NCI-H524 (cell line): ENCODE measurements at places on chromosomes 6 and 20.

- DNase-seq = no peak
These were observed 37.2 kb upstream of the DOK5 start for GRCh38 chr20:54438166-54438565.

GRCh38 chr6:108746366-108746765, 101.9 kb upstream of the ARMC2 start:
- no peak for DNase-seq

- no peak for DNase-seq
These were observed 207.5 kb downstream of the HIVEP2 start for GRCh38 chr6:142737368-142738034.

- no peak for DNase-seq
These were observed 23.1 kb downstream of the HM13 start for GRCh38 chr20:31537116-31537871.

DNA sequence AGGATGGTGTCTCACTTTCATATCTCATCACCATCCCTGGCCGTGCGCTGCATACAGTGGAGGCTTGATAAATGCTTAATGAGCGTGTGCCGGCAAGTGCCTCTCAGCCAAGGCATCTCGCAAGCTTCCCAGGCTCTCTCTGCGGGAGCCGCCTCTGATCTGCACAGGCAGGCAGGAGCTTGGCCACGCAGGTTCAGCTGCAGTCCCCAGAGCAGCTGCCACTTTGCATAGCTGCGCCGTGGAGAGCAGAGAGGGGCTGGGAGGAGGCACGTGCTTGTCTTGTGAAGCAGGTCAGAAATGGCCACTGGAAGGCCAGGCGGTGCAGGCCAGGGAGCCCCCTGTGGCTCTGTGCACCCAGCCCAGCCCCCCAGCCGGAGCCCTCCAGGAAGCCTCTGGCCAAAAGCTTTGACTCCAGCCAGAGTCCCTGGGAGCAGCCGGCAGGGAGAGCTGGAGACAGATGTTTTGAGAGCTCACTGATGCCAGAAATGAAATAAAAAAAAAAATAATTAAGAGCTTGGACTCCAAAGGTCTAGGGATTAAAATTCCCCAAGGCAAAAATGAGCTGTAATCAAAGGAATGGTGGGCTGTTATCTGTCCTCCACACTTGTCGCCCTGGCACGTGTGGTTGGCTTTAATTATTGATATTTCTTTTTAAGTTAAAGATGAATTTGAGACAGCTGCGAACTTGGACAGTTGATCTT, 377.0 kb downstream of the CDH4 start:
- peak; percentile 16 for DNase-seq

DNA sequence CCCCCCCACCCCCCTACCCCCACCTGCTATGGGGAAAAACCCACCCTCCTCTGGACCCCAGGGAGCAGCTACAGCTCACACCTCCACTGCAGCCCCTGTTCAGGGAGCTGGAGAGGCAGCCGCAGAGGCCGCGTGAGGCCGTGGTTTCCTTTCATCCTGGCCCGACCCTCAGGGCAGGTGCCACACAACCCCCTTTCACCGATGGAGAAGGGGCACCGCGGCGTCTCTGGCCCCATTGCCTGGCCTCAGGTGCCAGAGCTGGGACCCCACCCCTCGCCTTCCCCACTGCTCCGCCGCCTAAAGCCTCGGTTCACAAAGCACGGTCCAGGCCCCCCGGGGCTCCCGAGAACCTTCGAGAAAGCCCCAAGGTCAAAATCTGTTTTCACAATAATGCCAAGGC, 11.8 kb upstream of the KCNQ2 start:
- no peak for DNase-seq

- peak; percentile 49 for DNase-seq
These were observed 9.3 kb upstream of the TRAF3IP2 start for GRCh38 chr6:111614833-111615582.

- DNase-seq = no peak
These were observed 671.4 kb downstream of the RFPL4B start for GRCh38 chr6:113018351-113019151.

GRCh38 chr6:148974351-148974750, 227.5 kb downstream of the UST start:
- DNase-seq = no peak

GRCh38 chr20:44495257-44495656, 19.6 kb downstream of the TTPAL start:
- DNase-seq = no peak

GRCh38 chr20:56848561-56848960, 219.5 kb downstream of the TFAP2C start:
- no peak for DNase-seq

- no peak for DNase-seq
These were observed 28.8 kb upstream of the CCND3 start for GRCh38 chr6:41970436-41970846.

DNA sequence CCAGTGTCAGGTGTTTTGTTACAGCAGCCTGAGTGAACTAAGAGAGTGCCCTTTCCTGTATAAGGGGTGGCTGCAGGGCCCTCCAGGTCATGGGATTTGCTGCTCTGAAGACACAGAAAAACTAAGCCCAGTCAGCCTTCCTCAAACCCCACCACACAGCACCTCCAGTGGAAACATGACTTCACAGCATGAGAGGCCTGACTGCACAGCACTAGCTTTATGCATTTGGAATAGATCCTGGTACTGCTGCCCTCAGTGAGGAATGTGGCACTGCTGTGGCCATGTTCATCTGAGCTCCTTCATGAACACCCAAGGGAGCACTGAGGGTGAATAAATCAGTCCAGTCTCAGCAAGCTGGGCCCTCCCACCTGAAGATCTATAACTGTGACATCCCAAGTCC, 296.1 kb upstream of the FOXQ1 start:
- peak; percentile 13 for DNase-seq

- DNase-seq = no peak
These were observed 323.3 kb downstream of the GRIK2 start for GRCh38 chr6:101716810-101717209.

DNA sequence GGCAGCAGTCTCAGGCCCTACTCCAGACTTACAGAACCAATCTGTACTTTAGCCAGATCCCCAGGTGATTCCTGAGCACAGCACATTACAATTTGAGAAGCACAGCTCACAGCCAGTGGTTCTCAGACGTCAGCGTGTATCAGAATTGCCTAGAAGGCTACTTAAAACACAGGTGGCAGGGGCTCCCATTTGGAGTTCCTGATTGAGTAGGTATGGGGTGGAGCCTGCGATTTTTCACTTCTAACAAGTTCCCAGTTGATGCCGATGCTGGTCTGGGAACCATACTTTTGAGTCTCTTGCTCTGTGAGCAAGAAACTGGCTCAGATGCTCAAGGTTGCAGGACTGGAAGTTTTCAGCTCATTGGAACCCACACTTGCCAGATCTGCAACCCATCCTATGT, 89.5 kb downstream of the ZFP64 start:
- no peak for DNase-seq

- no peak for DNase-seq
These were observed 5.9 kb downstream of the SRSF12 start for GRCh38 chr6:89111933-89112332.

DNA sequence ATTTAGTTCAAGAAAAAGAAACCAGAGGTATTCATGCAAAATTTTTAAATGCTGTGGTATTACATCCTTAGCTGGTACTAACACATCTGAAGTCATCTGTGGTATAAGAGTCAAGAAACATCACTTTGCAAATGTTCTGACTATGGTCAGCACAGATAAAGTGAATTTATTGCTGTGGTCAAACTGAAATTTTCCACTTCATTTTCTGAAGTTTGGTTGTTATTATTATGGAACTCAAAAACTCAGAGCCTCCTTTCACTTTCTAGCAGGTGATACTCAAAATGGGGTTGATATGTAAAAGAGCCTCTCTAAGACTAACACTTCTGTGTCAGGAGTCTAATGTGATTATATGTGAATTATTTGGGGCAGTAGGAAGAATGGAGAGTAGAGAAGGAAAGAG, 257.8 kb downstream of the RNGTT start:
- no peak for DNase-seq

DNA sequence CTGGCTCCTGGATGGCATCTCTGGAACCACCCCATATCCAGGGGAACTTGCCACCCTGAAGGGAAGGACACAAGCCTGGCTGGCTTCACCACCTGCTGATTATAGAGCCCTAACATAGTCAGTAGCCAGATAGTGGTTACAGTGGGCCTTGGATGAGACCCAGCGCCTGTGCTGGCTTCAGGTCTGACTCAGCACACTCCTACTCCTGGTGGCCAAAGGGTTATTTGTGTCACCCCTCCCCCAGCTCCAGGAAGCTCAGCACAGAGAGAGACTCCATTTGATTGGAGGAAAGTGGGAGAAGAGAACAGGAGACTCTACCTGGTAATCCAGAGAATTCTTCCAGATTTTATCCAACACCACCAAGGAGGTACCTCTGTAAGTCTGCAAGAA, 12.8 kb downstream of the SNX14 start:
- DNase-seq = no peak

DNA sequence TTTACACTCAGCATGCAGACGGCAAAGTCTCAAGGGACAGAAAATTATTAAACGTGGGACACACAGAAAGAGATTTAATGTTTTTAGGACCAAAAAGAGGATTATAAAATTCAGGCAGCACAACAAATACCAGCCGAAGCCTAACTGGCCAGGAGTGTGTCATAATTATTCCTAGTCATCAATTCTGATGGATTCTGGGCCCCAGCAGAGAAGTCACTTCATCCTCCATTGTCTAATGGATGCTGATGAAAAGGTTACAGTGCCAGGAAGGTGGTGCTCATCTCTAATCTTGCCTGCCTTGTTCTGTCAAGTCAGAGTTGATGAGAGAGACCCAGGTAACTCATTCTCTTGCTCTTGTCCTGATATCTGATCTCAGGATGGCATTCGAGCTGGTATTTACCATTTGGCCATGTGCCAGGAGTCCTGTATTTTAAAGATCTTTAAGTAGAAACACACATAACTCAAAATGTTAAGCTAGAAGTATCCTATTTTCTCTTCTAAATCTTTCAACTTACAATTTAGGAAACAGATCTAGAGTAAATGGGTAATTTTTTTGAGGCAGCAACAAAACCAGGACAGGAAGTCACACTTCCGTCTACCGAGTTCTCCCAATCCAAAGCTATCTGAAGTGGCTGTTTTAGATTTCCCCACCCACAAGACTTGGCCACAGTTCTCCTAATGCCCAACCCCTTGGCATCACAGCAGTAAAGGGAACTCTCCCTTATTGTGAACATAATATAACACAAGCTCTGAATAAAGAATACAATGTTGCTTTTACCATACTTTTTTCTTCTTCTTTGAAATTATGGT, 50.0 kb downstream of the ADAT2 start:
- DNase-seq = no peak

- DNase-seq = no peak
These were observed 37.4 kb downstream of the GNAS start for GRCh38 chr20:58889798-58890517.

DNA sequence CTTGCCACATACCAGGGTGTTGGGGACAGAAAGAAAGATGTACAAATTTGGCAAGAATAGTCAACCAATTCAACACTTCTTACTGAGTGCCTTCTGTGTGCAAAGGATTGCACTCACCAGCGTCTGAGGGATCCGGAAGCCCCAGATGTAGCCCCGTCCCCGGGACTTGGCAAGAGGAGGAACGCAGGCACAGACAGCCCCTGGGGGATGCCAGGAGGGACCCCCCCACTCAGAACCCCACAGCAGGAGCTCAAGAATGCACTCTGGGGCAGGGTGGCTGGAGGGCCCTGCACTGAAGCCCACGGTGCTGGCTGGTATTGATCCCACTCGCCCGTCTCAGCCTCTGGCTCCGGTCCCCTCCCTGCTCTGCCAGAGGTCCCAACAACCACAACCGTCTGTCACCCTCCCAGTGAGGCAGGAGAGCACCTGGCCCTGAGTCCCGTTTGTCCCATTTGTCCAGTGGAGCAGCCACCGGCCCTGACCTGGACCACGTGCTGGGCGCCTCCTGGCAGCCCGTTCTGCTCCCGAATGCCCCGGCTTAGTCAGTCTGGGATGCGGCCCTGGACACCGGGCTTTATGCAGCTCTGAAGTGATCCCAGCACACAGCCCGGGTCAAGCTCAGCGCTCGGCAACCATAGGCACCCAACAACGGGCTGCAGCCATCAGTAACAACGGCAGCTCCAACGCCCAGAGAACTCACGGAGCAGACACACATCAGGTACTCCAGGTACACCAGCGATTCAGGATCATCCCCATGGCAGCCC, 128.7 kb downstream of the DLL1 start:
- DNase-seq = no peak

- DNase-seq = no peak
These were observed 78.7 kb downstream of the CDH26 start for GRCh38 chr20:60036746-60037499.

DNA sequence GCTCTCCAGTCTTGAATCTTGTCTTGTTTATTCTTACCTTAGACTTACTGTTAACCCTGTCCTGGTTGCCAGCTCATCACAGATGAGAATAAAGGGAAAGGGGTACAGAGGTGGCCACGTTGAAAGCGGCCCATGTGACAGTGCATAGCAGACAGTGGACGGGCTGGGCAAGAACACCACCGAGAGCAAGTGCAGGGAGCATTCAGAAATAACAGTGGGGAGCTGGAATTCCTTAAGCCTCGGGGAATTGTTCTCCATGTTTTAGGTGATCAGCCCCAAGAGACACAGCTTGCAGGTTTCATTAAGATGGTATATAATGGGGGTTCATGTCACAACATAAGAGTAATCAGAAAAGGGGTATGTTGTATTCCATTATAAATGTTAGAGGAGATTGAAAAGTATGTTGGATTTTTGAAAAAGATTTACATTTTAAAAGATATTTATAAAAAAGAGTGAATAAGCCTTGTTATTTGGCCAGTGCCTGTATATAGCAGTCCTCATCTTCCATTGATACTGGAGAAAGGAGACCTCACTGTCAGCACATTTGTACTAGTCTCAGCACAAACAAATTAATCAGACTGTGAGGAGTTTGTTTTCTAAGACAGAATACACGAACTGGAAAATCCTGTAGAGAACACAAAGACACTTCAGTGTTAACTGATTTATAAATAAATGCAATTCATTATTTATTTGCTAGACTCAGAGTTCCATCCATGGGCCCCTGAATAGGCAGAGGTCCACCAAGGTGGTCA, 35.4 kb downstream of the VAPB start:
- DNase-seq = no peak

DNA sequence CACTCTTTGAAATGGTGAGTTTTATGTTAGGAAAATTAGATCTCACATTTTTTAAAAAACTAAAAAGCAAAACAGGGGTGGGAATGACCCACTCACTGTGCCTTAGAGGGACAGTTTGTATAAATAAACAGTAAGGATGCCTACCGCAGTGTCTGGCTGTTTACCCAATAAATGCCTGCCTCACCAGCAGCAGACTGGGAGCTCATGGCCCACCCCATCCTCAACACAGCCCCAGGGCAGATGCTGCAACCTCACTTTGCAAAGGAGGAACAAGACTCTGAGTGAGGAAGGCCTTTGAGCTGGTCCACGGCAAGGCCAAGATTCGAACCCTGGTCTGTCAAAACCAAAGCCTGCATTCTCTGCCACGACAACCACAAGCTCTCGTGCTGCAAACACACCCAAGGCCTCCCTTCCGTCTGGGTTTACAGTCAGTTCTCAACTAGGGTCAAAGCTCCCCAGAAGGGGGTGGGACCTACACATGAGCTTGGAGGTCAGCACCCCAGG, 77.8 kb downstream of the BMP7 start:
- no peak for DNase-seq
